ENCODE measurements at places on chromosomes 13 and 19. TPM values are rescaled to one million over a fixed set of nuclear protein-coding genes. Genes with fewer than 3 reads are reported as not detected.

The ZNF841 gene
- 15.7 TPM for total RNA-seq

The TMEM238 gene
- 23.2 TPM for total RNA-seq

The DPF1 gene
- total RNA-seq, result not detected

The CNFN gene
- not detected for total RNA-seq

The CEACAM8 gene
- not detected for total RNA-seq

The P2RY11 gene
- 5.1 TPM for total RNA-seq

The ZNF177 gene
- total RNA-seq, result not detected

The CXCL17 gene
- total RNA-seq, result not detected

The ZNF99 gene
- not detected for total RNA-seq

The ZNF296 gene
- 0.75 TPM for total RNA-seq

The PLEKHJ1 gene
- 190 TPM for total RNA-seq

The DNAAF3 gene
- total RNA-seq, result 0.40 TPM

The CLDND2 gene
- not detected for total RNA-seq

The SUGT1 gene
- total RNA-seq, result 18.7 TPM

The PNMA8A gene
- total RNA-seq, result 0.68 TPM

The KIR2DL3 gene
- total RNA-seq, result 0.55 TPM

The MICOS13 gene
- 51.6 TPM for total RNA-seq

The ZNF441 gene
- 20.9 TPM for total RNA-seq

Measured in transverse colon (tissue), 4 donors.